ENCODE measurements at places on chromosomes 2 and 18. TPM values are rescaled to one million over a fixed set of nuclear protein-coding genes. Genes with fewer than 3 reads are reported as not detected.

Gene DTNA
- 0.39 TPM for total RNA-seq

Gene STK16
- total RNA-seq = 30.2 TPM

Gene RGPD4
- not detected for total RNA-seq

Gene ARHGEF33
- 1.5 TPM for total RNA-seq

Gene POMC
- 4.2 TPM for total RNA-seq

Gene TMEM200C
- total RNA-seq = 0.11 TPM

Gene RPL37A
- total RNA-seq = 1,937 TPM

Gene ACOXL
- total RNA-seq = not detected

Data from placental epithelial cell (primary cell).